NCI-H1105 (cell line): ENCODE measurements at places on chromosomes 16 and 17.

- no peak for DNase-seq
Observed at GRCh38 chr17:64209983-64210382, 53.1 kb downstream of the TEX2 start.

DNA sequence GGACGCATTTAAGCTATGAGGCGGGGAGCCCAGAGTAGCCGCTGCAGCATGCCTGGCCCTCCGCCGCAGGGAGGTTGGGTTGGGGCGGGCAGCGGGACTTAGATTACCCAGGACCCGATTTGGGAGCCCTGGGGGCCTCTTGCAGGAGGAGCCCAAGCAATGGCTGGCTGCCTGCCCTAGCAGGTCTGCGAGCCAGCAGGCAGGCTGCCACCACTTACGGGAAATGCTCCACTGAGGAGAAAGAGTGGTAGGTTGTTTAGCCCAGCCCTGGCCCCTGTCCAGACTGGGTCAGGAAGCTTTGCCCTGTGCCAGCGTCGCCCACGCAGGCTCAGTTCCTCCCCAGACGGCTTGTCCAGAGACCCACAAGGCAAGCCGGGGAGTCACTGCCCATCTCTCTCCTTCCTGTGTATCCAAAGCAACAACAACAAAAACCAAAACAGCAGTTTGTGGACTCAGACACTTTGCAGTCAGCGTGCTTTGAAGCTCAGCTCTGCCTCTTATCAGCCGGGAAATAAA is 10.3 kb upstream of the TVP23A start:
- peak; percentile 70 for DNase-seq

- DNase-seq: no peak
Observed at GRCh38 chr17:27623614-27624013, 7.4 kb upstream of the LGALS9 start.

DNA sequence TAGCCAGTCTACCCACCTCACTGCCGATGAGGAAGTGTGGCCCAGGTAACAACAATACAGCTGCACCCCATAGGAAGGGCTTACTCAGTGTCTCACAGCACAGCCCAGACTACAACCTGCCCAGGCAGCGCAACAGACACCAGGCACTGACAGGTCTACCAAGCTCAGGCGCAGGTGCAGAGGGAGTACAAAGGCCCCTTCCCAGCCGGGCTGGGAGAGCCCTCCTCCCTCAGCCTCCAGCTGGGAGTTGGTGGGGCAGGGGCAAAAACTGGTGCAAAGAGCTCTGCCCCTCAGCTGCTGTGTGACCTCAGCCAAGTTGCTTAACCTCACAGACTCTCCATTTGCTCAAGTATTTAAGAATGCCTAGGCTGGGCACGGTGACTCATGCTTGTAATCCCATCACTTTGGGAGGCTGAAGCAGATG is 112.6 kb upstream of the LHX1 start:
- no peak for DNase-seq

DNA sequence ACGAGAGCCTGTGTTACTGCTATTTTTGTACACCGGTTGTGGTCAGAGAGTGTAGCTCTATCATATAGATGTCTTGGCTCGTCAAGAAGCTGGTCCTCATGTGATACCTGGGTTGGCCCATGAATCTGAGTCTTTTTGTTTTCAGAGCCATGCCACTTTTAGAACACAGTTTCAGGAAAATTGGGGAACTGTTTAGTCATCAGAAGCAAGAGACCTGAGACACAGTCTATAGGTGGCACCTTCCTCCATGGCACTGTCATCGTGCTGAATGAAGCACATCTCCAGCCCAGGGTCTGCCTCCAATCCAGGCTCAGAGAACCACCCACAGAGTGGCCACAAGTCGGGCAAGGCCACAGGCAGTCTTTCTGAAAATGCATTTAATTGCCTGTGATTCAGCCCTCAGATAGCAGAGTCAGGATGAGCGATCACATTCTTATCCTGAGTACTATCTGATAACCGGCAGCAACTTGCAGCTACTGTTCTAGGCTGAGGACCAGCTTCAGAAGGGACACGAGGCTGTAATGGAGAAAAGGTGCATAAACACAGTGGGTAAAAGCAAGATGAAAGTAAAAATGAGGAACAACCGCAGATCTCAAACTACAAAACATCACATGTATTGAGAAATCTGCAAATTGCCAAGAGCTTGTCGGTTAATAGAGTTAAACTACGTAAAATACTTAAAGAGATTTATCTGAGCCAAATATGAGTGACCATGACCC is 14.2 kb upstream of the HAPSTR1 start:
- no peak for DNase-seq

GRCh38 chr16:819336-820043 is 19.0 kb upstream of the GNG13 start:
- DNase-seq: no peak

DNA sequence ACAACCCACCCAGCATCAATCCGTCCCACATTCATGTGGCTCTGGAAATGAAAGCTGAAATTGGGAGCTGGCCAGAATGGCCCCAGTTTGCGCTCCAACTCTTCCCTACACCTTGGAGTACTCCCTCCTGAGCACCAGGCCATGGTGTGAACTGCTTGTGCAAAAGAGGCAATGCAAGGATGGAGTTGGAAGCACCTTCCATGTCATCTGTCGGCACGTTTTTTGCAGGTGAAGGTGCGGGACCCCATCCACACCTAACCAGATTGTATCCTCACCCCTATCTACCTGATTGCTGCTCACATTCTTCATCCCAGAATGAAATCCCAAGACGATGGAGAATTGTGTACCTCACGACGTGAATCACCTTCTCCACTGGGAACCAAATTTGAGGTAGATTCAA is 136.6 kb upstream of the WSB1 start:
- DNase-seq: no peak

GRCh38 chr17:44220213-44221083 is 973 bp upstream of the UBTF start:
- no peak for DNase-seq

GRCh38 chr17:2094891-2095535 is 40.1 kb downstream of the HIC1 start:
- DNase-seq: no peak

DNA sequence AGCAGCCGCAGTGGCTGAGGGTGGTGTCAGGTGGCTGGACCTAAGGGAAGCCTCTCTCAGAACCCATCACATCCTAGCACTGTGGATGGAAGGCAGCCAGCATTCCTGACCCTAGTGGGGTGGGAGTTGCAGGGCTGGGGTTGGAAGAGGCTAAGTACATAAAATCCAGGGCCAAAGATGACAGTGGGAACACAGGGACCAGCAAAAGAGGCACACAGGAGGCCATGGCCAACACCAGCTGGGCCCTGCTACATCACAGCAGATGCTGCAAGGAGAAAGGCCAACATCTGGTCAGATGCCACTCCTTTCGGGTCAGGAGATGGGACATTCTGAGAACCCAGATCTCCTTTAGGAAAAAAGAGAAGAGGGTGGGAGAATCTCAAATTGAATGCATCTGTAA is 415.4 kb downstream of the SLC39A11 start:
- DNase-seq: no peak
